ENCODE measurements at places on chromosomes 11 and 22.

- no peak for DNase-seq
These were observed 79.3 kb upstream of the SORL1 start for GRCh38 chr11:121372671-121373429.

DNA sequence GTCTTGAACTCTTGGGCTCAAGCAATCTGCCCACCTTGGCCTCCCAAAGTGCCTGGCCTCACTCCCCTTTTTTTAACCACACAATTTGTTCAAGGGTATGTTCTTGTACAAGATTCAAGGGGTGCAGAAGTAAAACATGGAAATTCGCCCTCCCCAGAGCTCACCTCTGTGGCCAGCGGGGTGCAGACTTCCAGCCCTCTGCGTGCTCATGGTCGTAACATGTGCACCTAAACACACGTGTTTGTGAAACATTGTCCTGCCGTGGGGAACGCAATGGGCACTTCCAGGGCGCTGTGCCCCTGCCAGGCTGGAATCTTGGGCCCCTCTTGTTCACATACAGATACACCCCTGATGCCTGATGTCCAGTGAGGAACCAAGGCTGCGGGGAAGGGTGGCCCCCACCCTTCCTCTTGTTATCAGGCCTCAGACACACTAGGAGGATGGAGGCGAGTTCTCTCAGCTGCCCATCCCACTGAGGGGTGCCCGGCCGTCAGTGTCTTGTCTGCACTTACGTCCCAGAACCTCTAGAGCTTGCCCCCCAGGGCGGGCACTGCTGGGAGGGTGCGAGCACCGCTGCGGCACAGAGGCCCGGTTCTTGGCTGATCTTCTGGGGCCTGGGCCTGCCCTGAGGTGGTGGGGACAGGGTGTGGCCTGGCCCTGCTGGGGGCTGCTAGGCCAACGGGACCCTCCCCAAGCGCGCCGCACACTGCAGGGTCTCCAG lies 4.1 kb upstream of the EPS8L2 start:
- DNase-seq: no peak

- DNase-seq: no peak
These were observed 1.3 kb upstream of the PANX2 start for GRCh38 chr22:50169181-50169759.

- no peak for DNase-seq
These were observed 56.4 kb upstream of the FSHB start for GRCh38 chr11:30174265-30175020.

GRCh38 chr11:85603220-85603619 lies 23.9 kb downstream of the DLG2 start:
- DNase-seq: no peak

- DNase-seq: no peak
These were observed 469.8 kb downstream of the BRD1 start for GRCh38 chr22:49357661-49358440.

- DNase-seq: no peak
These were observed 25.9 kb downstream of the MOV10L1 start for GRCh38 chr22:50115693-50116092.

DNA sequence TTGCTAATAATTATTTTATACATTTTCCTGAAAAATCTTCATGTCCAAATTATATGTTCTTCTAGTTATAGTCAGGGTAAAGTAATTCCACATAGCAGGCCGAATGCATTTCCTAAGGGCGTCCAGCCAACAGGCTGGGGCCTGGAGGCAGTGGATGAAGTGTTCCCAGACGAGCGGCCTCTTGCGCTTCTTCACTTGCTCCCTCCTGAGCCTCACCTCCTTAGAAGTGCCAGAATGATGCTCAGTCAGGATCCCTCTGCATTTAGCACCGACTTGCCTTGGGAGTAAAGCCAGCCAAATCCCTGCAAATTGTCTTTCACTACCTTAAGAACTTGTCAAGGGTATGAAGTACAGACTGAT lies 1.5 kb downstream of the OLFML1 start:
- no peak for DNase-seq

GRCh38 chr11:27317751-27318150 lies 45.3 kb downstream of the CCDC34 start:
- DNase-seq: no peak

- no peak for DNase-seq
These were observed 471.5 kb downstream of the LRRC4C start for GRCh38 chr11:40987776-40988435.

DNA sequence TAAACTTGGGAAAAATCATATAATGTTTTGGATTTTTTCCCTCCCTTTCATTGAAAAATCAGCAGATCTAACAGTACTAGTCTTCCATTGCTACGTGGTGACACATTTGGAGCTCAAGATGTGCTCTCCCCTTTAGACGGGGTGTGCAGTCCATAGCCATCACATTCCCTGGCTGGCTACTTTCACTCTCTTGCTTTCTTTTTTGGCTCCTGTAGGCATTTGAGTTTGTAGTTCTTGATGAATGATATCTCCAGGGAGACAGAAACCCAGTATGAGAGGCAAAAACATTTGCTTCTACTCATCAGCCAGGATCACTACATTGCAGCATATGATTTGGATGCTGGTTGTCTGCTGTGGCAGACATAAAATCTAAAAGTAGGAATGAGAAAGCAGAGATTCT lies 12.1 kb downstream of the CCDC81 start:
- DNase-seq: no peak

- DNase-seq: no peak
These were observed 7.3 kb upstream of the TSSC4 start for GRCh38 chr11:2393111-2393868.

GRCh38 chr11:60155931-60156330 lies 27.0 kb downstream of the MS4A6A start:
- no peak for DNase-seq

GRCh38 chr11:134317103-134317502 lies 14.7 kb upstream of the GLB1L2 start:
- DNase-seq: no peak

DNA sequence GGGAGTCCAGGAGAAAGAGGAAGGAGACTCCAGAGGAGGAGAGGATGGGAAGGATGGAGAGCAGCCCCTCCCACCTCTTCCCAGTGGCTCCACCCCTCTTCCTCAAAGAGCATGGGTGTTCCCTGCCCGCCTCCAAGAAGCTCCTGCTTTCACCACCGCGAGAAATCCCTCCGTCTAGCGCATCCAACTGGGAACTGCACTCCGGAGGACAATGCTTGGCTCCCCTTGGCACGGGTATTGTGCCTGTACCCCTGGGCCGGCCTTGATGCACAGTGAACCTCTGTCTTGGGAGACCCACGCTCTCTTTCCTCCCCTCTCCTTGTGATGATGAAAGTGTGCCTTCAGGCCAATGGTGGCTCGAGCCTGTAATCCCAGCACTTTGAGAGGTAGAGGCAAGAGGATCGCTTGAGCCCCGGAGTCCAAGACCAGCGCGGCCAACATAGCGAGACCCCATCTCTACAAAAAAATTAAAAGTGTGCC lies 14.9 kb upstream of the ADA2 start:
- DNase-seq: no peak

DNA sequence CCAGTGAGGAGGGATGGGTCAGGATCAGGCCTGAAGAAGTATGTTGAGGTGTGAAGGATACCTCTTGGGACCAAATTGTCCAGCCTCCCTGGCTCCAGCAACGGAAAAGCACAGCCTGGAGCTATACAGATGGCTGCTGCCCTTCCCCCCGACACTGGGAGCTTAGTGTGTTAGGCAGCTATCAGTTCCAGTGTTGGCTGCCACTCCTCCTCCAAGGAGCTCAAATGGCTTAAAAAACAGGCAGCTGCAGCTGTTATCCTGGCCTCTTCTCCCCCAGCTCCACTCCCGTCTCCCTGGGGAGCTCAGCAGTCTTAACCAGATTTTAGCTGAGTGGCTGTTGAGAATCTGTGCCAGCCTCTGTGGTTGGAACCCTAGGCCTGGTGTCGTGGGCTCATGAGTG lies 225.0 kb downstream of the JRKL start:
- no peak for DNase-seq

- DNase-seq: no peak
These were observed 67.9 kb upstream of the GRK3 start for GRCh38 chr22:25496396-25497064.

DNA sequence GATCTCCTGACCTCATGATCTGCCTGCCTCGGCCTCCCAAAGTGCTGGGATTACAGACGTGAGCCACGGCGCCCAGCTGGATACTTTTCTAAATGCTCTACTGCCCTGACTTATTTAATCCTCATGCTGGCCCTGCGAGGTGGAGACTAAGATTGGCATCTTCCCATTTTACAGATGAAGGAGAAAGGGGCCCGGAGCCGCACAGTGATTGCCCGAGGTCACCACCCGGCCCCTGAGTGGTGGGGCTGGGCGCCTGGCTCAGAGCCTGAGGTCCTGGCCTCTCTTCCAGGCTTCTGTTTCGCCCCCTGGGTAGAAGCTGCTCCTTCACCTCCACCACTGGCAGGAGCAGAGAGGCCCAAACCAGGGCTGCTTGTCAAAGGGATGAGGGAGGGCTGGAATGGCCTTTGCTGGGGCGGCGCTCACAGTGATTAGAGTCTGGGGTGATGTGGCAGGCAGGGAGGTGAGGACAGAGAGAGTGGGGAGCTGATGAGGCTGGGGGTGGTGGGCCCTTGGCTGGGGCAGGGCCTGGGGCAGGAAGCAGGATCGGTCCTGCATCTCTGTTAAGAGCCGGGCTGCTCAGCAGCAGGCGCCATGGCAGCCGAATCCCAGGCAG lies 15.4 kb upstream of the MPPED1 start:
- DNase-seq: no peak

- DNase-seq: no peak
These were observed 18.4 kb upstream of the PITPNB start for GRCh38 chr22:27937453-27937852.

- DNase-seq: no peak
These were observed 1186.5 kb downstream of the BRD1 start for GRCh38 chr22:48640890-48641841.

- no peak for DNase-seq
These were observed 14.8 kb upstream of the WDR74 start for GRCh38 chr11:62854013-62854824.

DNA sequence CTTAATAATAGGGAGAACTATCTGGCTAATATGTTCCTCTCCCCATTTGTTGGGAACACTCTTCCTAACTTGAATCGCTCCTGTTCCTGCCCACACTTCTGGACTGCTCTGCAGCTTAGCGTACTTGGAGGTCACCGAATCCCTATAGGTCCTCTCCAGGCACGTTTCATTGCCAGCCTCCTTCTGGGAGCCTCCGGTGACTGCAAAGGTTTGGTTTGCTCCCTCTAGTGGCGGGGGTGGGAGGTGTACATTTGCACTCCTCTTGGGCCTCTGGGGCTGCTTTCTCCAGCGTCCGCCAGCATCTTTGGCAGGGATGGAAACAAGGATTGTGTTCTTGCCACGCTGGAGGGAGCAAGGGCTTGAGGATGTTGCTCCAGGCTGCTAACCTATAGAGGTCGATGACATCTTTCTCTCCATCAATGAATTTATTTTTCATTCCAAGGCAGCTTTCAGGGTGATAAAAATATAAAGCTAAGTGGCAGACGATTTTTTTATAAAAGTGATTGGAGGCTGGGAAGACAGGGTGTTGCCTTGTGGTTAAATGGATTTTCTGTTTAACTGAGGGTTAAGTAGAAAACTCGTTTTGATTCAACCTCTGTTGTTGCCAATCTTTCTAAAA lies 48.7 kb downstream of the TSPAN18 start:
- peak; percentile 68 for DNase-seq

DNA sequence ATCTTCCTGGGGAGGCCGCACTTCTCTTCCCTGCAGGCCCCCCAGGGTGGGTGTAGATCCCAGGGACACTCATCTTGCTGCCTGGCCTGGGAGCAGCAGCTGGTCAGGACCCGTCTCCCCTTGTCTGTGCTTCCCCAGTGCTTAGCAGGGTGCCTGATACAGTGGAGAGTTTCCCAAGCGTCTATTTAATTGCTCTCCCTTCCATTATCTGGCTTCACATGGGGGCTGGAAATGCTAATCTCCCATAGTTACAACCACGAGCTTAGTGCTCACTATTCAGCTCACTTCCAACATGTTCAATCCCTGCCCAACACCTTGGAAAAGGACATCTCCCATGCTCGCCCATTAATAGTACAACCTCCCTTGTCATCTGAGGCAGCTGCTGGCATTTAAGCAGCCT lies 100.5 kb downstream of the DSCAML1 start:
- DNase-seq: no peak

DNA sequence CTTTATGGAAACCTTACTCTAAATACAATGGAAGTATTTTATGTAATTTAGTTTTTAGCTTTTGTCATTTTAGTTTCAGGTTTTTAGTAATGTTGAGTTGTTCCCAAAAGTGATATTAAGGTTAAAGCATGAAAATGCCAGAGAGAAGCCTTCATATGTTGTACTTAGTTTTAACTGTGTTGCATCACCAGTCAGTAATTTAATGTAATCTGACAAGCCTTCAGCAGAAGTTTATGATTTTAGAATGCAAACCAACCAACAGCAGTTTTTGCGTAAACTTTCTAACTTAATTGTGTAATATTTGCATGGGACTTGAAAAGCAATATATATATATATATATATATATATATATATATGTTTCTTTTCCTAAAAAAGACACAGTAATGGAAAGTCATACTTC lies 110.6 kb downstream of the MSANTD4 start:
- DNase-seq: no peak

DNA sequence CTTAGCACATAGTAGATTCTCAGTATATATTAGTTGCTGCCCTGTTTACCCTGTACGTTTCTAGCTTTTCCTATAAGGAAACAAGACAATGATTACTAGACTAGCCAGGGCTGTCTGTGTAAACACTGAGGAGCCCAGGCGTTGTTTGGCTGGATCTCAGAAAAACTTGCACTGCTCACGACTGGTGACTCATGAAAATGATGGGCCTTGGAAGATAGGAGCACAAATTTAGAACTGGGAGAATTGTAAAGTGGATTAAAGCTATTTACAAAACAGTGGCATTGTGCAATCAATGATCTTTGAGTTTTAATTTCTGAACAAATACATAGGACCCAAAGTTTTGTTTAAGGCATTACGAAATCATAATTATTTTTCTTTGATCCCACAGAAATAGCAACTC lies 276.9 kb downstream of the FAM76B start:
- DNase-seq: no peak

- DNase-seq: no peak
These were observed 2.3 kb downstream of the CCDC86 start for GRCh38 chr11:60844045-60844869.

- DNase-seq: no peak
These were observed 437 bp downstream of the KIAA0930 start for GRCh38 chr22:45240104-45240809.

DNA sequence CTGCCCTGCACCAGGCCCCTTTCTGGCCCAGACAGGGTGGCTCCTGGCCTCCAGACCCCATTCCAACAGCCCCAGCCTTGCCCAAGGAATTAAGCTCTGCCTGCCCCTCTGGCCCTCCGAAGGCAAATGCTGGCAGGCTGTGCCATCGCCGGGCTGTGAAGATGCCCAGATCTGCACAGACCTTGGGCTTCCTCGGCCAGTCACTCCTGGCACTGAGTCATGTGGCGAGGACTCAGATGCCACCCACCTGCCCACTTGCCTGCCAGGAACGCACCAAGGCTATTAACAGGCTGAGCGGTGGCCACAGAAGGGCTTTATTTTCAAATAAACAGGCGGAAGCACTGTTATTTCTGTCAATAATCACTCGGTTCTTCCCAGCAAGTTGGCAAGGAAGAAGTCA lies 50.3 kb upstream of the TTLL12 start:
- no peak for DNase-seq

- DNase-seq: no peak
These were observed 105.7 kb downstream of the RASSF10 start for GRCh38 chr11:13114566-13115379.

All from stimulated activated effector memory CD8-positive, alpha-beta T cell treated with anti-CD3 and anti-CD28 coated beads, Interleukin-12 subunit alpha, Interleukin-12 subunit beta, amount 100 ng/mL, for 72 hours (primary cell).